ENCODE measurements at places on chromosomes 6 and 20.

DNA sequence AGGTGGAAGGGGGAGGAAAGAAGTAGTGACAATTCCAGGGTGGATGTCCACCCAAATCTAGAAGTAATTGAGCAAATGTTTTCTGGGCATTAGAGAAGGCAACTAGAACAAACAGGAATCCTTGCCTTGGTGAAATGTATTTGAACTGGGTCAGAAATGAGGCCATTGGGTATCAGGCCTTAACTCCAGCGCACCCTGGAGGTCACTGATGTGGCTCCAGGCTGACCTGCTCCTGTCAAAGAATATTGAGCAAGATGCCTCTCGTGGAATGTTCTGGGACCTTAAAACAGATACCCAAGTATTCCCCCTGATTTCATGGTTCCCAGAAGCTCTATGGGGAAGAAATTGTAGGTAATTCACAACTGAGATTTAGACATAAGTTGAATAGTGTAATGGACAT lies 6.9 kb downstream of the HLA-DPB1 start:
- no peak for DNase-seq

DNA sequence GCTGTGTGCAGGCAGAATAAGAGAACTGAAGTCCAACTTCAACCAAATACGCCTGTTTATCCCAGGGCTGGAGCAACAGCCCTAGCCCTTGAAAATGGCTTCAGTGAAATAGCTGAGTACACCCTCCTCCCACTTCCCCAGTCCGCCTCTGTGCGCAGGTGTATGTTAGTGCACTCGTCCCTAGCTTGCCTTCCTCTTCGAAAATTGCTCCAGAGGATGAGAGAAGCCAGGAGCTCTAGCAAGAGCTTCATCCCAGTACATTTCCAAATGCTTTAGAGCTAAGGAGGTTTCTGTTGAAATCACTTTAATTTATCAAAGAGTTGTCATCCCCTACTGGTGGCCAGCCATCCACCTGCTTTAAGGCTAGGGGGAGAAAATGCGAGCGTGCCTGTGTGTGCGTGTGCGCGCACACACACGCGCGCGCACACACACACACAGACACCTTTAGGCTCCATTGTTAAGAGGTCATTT lies 5.4 kb upstream of the POU3F2 start:
- no peak for DNase-seq

- no peak for DNase-seq
Observed at GRCh38 chr6:37669306-37669705, 28.4 kb downstream of the MDGA1 start.

GRCh38 chr6:86502497-86502896 lies 434.8 kb upstream of the HTR1E start:
- no peak for DNase-seq

DNA sequence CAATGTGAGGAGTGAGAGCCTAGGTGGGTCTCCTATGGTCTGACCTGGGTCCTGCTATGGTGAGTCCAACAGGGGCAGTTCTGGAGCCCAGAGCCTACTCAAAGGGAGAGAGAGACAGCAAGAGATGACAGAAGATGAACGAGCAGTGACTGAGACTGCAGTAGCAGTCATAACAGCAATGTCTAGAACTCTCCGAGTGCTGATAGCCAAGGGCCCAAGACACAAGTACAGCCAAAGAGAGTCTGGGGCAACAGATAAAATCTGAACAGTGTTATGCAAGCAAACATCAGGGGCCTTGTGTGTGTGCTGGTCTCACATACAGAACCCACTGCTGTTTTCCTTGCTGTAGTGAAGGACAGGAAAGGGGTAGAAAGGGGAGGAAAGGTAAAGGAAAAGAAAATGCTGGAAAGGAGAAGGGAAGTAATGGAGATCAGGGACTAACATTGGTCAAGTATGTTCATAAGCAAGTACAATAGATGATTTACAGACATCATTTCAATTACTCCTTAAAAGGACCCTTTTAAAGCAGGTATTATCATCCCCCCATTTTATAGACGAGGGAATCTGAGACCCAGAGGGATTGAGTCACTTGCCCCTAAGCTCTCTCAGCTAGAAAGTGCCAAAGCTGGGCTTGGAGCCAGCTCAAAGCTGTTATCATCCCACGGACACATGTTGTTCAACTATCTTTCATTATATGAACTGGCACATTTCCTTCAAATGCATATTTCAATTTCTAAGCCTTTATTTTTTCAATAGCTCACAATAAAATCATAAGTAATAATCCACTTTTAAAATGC lies 182.3 kb upstream of the RAB32 start:
- peak; percentile 63 for DNase-seq

DNA sequence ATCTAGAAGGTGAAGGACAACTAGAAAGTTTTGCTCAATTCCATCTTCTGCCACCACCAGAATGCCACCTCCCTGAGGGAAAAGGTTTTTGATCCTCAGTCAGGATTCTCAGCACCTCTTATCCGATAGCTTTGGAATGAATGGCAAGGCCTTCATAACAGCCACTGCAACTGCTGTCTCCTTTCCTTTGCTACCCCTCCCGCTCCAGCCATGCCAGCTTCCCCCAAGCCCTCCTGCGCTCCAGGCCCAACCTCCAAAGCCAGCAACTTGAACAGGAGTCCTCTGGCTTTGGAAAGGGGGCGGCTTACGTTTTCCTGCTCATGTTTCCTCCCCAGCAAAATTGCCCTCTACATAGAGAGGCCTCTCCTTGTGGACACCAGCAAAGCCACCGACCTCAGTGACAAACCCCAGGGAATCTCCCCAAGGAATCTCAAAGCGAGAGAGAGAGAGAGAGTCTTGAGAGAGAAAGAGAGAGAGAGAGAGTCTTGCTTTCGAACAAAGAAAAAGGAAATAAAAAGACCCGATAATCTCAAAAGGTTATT lies 420 bp upstream of the BTN2A1 start:
- no peak for DNase-seq

DNA sequence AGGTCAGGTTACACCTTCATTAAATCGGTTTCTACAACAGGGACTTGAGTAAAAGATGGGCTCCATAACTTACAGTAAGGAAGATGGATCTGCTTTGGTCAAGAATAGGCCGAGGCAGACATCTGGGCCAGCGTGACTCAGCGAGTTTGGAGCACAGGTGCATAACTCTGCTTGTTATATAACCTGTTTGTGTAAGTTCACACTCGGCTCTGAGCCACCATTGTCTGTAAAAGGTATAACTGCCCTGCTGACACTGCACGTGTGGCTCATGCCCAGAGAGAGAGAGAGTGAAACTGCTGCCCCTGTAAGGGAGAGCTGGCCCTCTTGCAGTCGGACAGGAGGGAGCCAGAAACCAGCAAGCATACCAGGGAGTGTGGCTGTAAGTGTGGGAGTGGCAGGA lies 737.9 kb upstream of the SLC35B3 start:
- no peak for DNase-seq

DNA sequence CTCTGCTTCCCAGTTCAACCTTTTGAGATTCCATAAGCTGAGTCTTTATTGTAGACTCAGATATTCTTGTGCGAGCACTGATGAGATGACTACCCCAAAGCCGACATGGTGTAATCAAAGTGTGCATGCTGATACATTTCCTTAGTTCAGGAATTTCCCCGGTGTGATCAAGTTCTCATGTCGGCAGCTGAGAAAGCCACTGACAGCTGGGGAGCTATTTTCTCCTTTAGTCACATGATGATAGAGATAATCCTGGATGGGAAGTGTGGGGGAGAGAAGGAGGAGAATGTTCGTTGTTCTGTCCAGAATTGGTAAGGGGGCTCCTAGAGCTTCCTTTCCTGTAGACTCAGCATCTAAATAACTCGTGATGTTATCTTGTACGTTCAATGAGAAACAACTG lies 7.7 kb upstream of the CAP2 start:
- DNase-seq, result peak; percentile 68

DNA sequence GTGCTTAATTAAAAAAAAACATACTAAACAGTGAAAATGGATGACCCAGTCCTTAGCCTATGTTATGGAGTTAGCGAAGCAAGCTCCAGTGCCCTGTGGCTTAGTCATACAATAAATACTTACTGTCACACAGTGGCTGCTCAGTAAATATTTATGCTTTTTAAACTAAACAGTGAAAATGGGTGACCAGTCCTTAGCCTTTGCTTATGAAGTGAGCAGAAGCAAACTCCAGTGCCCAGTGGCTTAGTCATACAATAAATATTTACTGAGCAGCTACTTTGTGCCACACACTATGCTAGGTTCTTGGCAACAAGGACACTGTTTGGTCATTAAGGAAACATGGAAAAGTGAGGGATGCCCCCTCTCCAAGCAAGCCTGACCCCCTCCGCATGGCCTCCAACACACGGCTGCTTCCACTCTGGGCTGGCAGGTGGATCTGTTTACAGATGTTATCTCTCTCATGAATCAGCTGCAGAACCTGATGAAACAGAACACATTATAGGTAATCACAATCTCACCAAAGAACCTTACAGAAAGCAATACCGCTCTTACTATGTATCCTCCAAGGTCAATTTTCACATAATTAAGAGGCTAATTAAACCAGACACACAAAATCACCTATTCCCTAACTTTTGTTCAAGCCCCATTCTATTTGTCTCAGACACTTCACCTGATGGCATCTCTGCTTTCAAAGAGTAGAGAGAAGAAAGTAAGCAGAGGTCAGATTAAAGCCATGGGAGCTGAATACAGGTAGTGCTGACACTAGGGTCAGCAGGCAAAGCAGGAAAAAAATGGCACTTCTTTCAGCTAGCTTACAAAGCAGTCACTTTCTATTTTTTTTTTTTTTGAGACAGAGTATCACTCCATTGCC lies 27.3 kb downstream of the CDK5RAP1 start:
- DNase-seq, result peak; percentile 28

DNA sequence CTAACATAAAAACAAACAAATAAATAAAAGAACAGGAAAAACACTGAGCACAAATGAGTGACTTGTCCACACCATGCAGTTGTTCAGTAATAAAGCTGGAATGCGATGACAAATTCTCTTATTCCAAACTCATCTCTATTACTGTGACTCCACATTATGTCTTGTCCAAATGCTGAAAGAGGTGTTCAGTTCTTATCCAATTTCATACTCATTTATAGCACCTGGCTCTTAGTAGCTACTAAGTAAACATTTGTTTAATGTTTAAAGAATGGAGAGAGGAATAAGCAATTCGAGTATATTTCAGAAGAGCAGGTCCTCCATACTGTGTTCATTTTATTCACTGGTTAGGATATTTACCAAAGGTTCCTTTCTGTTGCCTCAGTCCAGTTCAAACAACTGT lies 439.0 kb upstream of the JAG1 start:
- no peak for DNase-seq

DNA sequence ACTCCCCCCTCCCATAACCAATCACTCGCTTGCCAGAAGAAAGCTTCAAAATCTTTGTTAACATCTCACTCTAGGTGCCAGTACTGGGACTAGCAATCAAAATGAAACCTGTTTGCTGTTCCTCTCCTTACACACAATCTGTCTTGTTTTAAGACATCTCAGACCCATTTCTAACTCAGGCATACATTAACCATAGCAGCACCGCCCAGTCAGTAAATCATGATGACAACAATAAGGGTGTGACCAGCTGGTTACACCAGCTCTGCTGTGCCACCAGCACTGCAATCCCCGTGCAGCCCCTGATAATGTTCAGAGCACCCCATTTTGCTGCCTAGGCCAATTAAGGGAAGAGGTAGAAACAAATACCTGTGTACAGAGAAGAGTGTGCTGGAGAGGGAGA lies 185.2 kb upstream of the TAB2 start:
- DNase-seq, result no peak
